ENCODE measurements at places on chromosomes 4 and X.

- DNase-seq, result no peak
Measured at GRCh38 chrX:16839852-16840460, 30.2 kb downstream of the RBBP7 start.

GRCh38 chr4:119209586-119209985 is 2.9 kb upstream of the USP53 start:
- DNase-seq, result no peak

DNA sequence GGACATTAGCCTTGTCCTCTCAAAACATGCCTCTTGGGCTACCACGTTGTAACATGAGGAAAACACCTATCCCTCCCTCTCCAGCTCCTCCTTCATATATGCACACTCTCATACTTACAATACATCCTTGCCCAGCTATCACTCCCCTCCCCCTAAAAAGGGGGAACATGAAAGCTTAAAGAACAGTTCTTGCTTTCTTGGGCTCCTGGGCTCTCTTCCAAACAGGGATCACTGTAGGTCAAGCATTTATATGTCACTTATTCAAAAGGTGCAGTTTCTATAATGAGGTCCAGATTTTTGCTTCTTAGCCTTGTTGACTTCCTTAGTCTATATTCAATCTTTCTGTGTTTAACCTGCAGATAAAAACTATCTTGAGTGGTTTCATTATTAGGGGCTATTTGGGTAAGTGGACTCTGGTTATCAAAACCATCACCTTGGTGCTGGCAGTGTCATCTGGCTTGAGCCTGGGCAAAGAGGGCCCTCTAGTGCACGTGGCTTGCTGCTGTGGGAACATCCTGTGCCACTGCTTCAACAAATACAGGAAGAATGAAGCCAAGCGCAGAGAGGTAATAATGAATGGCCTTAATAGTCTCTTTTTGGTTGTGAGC is 119.4 kb downstream of the AKAP4 start:
- DNase-seq, result no peak

GRCh38 chr4:88933414-88934160 is 123.4 kb downstream of the FAM13A start:
- no peak for DNase-seq

- DNase-seq, result no peak
Measured at GRCh38 chrX:119552508-119552907, 12.7 kb downstream of the STEEP1 start.

GRCh38 chrX:40201329-40201885 is 103.6 kb upstream of the BCOR start:
- no peak for DNase-seq

DNA sequence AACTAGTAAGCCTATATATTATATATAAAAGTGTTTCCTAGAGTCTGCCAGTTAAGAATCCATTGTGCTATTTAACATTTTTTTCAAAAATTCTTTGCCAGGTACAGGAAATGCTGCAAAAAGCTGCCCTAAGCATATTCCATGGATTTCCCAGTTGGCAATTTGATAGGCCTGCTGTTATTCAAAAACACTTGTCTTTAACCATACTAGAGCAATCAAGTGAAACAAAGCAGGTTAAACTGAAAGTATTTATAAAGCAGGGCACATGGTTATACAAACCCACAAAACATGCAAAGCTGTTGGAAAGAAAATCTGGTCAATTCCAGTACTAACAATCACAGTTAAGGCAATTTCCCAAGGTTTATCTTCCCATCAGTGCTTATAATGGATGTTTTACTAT is 159.9 kb downstream of the UNC5C start:
- no peak for DNase-seq

DNA sequence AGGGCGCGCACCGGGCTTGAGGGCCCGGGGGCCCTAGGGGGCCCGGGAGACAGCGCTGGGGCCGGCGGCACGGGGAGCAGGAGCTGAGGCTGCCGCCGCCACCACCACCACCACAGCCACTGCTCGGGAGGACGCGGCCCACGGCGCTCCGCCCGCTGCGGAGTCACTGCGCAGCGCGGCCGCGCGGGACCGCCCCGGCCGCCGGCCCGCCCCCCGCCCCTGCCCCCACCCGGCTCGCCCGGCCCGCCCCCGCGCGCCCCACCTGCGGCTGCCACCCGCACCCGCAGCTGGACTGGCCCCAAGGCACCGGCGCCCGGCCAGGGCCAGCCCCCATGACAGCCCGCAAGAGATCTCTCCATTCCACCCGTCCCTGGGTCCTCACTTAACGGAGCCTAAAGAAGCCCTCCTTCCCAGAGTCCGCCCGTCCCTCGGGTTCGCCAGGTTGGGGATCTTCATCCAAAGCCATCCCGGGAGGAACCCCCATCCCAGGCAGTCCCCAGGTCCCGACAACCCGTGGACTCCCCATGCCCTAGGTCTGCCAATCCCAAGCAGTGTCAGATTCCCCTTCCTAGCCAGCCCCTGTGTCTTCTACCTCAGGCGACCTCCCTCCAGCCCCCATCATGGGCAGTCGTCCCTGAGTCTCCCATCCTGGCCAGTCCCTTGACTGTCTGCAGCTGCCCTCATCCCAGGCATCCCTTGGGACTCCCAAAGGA is 40.0 kb upstream of the IQSEC2 start:
- DNase-seq, result no peak

GRCh38 chrX:23493941-23494374 is 159.3 kb downstream of the PTCHD1 start:
- no peak for DNase-seq

DNA sequence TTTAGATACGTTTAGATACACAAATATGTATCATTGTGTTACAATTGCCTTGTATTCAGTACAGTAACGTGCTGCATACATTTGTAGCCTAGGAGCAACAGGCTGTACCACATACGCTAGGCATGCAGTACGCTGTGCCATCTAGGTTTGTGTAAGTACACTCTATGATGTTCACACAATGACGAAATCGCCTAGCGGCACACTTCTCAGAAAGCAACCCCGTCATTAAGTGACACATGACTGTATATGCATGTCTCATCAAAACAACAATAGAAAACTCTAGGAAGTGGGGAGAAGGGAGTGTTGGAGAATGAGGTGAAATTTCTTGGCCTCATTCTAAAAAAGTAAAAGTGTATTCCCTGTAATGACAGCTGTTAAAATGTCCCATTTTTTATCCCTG is 32.7 kb downstream of the CCDC149 start:
- no peak for DNase-seq

DNA sequence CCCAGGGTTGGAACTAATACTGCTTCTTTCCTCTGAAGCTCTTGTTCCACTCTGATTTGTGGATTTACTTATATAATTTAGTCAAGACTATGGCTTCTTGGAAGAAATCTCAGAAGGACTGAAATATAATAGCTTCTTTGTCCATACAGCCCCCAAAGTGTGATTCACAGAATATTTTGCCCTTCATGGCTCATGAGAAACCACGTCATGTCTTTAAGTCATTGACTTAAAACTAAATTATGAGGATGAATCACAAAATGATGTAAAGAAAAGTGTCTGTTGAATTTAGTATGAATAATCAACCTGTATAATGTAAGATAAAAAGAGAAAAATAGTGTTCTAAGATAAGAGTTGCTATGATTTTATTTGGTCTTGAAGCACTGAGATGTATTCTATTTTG is 43.3 kb upstream of the AGA start:
- no peak for DNase-seq

GRCh38 chr4:141099326-141099725 is 33.9 kb downstream of the RNF150 start:
- no peak for DNase-seq

- DNase-seq, result no peak
Measured at GRCh38 chr4:153641532-153641931, 42.5 kb upstream of the TLR2 start.

DNA sequence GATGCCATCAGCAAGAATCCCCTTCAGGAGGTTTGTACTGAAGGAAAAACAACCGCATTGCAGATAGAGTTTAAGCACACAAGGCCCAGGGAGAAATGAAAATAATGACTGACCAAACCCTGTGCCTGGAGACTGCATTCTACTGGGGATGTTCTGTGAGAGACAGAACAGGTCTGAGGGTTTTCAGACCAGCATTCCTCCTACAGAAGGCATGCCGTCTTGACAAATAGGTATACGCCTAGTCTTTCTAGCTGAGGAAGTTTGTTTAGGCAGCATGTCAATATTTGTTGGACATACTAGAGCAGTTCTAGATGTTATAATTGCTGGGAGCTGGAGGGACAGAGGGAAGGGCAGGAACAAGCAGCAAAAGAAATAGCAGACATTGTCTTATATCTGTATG is 68.4 kb upstream of the SCOC start:
- DNase-seq, result no peak

DNA sequence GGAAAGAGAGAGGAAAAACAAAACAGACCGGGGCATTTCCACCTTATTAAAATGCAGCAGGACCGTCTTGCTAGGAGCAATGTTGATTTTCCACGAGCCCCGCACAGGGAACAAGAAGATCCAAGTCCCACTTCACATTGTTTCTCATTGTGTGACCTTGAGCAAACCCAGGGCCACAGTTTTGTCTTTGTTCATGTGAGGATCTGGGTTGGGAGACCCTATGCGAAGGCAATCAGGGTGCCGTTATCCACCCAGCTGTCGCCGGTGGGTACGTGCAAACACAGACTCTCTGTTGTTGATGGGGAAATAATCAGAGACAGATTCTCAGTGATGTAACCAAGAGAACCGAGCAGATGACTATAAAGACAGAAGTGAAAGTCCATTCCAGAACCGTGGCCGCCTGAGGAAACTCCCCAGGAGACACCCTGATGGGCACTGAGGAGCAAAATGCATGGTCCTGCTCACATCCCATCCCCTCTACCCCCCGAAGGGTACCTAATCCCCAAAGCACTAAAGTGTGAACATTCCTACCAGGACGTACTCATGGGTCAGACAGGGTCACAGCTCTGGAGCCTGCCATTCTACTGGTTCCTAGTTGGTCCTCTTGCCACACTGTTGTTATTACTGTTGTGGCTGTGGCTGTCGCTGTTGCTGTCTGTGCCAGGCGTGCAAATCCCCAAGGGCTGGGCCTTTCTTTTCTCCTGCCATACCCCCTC is 102.7 kb upstream of the RBPJ start:
- no peak for DNase-seq

GRCh38 chr4:149988087-149988410 is 90.2 kb upstream of the DCLK2 start:
- DNase-seq, result no peak

- DNase-seq, result no peak
Measured at GRCh38 chr4:20646287-20646686, 54.0 kb upstream of the PACRGL start.

GRCh38 chr4:101921370-101921769 is 130.8 kb downstream of the BANK1 start:
- no peak for DNase-seq

DNA sequence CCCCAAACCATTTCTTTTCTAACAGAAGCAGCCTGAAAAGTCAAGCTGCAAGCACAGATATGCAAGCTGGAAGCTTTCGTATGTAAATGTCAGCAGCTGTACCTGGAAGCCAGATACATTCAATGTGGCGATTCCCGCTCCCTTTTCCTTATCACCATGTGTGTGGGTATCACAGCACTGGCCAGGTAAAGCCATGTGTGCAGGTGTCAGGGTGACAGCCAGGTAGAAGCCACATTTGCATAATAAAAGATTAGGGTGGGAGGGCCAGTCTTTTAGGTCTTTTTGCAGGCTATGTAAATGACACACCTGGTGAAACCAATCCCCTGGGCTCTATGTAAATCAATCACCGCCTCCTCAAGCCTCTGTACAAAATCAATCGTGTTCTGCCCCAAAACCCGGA is 50.1 kb downstream of the RXFP1 start:
- no peak for DNase-seq

GRCh38 chrX:115251458-115252233 is 17.8 kb upstream of the LRCH2 start:
- DNase-seq, result no peak

GRCh38 chr4:128757712-128758111 is 51.8 kb upstream of the JADE1 start:
- no peak for DNase-seq

- DNase-seq, result no peak
Measured at GRCh38 chrX:31178064-31178768, 106.4 kb upstream of the FTHL17 start.

- no peak for DNase-seq
Measured at GRCh38 chr4:76600447-76600846, 165.4 kb downstream of the SHROOM3 start.

- no peak for DNase-seq
Measured at GRCh38 chr4:55794053-55794452, 25.5 kb upstream of the EXOC1L start.

DNA sequence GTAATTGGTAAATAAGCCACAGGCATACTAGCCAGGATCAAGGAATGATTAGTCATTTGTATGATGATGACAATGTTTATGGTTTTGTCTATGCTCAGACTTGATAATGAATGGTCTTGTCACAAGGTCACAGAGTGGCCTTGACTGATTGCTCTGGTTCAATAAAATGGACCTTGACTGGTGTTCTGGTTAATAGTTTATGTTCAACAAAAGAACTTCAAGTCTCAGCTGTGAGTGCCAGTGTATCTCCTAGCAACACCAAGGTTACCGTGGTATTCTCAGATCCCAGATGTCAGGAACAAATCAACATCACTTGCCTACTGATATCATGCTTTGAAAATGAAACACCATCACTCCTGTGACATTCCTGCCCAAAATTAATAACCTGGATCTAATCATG is 16.3 kb upstream of the LRAT start:
- DNase-seq, result no peak

GRCh38 chr4:3096202-3096601 is 21.7 kb downstream of the HTT start:
- no peak for DNase-seq

All from activated T-cell treated with anti-CD3 and anti-CD28 coated beads for 1 hour (primary cell).